Endothelial cell (in vitro differentiated cells): ENCODE measurements at places on chromosomes 2 and 18.

DNA sequence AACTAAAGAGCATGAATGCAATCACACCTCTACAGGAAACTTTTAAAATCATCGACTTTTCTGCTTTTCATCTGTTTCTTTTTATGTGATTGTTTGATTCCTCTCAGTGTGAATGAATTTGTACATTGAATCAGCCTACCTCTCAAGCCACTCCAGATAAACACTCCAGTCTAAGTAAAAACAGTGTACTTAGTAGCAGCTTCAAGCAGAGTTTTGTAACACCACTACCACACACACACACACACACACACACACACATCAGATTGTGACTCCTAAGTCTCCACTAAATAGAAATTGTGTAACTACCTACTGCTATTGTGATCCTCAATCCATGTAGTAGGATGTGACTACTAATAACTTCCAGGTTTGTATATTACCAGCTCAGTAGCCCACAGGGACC, 65.3 kb upstream of the EPB41L5 start:
- no peak for DNase-seq

GRCh38 chr2:227013330-227013729, 150.7 kb downstream of the COL4A4 start:
- DNase-seq, result no peak

DNA sequence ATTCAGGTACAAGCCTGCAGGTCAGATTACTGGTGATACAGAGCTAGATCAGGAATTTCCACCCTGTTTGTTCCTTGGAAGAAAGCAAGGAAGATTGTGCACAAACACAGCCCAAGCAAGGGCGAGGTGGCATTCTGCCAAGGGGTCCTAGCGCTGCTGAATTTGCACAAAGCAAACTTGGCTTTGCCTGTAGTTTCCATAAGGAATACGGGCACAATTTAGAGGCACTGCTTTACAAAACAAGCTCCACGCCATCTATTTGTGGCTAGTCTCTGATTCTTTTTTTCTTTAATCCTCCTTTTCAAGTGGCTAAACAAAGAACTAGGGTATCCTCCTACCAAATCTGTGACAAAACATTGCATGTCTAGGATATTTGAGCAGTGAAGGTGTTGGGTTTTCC, 195.5 kb upstream of the ACVR2A start:
- DNase-seq, result no peak

- no peak for DNase-seq
These were observed 132.6 kb downstream of the ACTR3 start for GRCh38 chr2:114022360-114023085.

- DNase-seq, result no peak
These were observed 106.9 kb upstream of the CD302 start for GRCh38 chr2:159904959-159905305.

GRCh38 chr2:123720760-123721159, 304.3 kb upstream of the CNTNAP5 start:
- no peak for DNase-seq

GRCh38 chr18:24560511-24560981, 100.1 kb downstream of the HRH4 start:
- DNase-seq, result no peak

DNA sequence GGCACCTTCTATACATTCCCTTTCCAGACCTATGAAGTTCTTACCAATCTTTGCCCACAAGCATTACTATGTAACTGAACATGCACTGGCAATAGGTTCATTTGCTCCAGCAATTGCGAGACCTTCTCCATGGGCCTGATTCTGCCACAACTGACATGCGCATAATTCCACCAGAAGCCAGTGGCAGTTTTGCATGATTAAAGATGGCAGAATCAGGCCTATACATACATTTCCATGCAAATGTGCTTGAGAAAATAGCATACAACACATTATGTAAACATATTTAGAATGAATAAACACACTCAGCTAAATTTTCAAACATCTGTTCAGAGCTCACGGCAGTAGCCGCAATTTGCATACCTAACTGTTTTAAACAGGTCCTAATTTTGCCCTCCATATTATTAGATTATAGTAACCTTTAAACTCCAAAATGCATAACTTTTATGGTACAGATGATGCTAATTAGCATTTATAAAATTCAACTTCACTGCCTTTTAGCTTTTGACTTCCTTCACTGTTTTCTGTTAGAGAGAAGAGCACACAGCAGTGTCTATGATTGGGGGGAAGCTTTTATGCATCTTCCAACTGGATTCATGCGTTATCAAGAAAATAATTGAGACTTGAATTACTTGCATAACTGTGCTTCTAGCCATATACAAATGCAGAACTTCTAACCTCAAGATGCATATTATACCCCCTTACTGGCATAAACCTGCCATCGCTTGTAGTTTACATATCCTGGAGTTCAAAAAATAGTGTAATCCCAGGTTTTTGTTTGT, 155.3 kb upstream of the CDH19 start:
- no peak for DNase-seq

GRCh38 chr2:86069091-86069685, 36.5 kb downstream of the POLR1A start:
- no peak for DNase-seq

DNA sequence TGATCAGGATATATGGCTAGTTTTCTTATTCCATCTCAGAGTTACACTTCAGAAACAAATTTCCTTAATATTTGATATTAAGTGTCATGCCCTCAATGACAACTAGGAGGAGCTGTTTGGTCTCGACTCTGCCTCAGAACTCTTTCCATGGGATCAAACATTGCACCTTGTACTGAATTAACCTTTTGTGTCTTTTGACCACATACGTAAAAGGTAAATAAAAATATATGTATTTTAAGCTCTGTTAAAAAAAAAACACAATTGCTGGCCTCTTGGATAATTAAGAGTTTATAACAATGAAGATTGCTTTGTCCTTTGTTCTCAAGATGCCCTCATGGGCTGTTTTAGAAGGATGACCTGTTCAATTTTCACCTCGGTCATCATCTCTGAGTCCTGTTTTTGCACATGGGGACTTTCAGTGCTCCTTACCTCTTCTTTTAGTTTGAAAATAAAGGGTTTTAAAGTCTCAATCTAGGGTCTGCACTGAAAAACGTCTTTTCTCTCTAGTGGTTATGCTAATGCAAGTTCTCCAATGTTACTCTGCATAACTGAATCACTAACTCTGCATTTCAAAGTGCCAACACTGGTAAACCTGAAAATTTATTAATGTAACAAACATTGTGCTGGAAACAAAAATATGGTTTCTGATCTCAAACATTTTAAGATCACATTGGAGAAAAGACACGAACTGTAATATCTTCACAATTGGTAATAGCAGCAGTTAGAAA, 18.8 kb upstream of the FN1 start:
- DNase-seq, result no peak
